ENCODE measurements at places on chromosomes 6 and 20. TPM values are rescaled to one million over a fixed set of nuclear protein-coding genes. Genes with fewer than 3 reads are reported as not detected.

GRCh38 chr20:21781446-21782075 is 76.1 kb downstream of the PAX1 start:
- DNase-seq: no peak

DNA sequence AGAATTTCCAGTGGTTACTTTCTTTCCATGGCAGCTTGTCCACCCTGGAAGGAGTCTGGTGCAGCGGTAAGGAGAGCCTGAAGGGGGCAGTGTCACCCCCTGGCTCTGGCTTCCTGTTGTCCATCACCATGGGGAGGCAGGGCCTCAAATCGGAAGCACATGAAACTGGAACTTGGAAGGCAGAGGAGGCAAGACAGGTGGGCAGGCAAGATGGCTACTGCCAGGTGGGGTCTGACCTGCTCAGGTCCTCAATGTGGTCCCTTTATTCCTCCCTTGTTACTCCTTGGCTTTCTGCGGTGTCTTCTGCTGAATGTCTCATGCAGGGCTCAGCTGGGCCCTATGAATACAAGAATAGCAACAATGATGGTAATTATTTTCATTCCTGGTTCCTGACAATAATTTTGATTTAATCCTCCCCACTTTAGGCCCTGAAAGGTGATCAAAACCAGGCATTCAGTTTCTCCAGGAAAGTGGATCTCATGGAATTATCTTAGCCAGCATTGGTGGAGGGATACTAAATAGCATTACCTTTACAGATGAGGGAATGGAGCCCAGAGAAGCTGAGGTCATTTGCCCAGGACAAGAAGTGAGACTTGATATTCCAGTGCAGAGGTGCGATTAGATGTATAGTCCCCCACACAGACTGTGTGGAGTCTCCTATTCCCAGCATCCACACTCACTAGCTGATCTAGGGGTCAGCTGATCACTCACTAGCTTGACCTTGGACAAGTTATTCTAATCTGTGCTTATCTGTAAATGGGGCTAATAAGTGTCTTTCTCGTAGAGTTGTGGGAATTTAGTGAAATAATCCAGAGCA is 17.6 kb upstream of the SNAI1 start:
- DNase-seq: no peak

DNA sequence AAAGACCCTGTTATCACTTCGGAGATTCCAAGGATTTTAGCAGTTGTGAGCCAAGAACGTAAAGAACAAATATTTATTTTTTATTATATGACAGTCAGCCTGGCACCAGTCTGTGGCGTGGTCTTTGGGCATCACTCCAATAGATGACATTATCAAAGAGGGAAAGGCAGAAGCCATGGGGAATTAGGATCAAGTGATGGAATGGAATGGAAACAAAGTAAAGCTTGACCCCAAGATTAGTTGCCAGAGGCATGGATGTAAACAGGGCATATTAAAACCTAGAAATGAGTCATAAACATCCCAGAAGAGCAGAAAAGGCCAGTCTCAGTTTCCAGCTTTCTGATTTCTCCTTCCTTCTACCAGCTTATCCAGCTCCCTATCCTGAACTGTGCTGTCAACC is 11.5 kb downstream of the EIF2S2 start:
- no peak for DNase-seq

The RIMS4 gene
- not detected for polyA plus RNA-seq

The CNR1 gene
- not detected for polyA plus RNA-seq
